GM19239 (cell line): ENCODE measurements at places on chromosomes 2 and 18.

DNA sequence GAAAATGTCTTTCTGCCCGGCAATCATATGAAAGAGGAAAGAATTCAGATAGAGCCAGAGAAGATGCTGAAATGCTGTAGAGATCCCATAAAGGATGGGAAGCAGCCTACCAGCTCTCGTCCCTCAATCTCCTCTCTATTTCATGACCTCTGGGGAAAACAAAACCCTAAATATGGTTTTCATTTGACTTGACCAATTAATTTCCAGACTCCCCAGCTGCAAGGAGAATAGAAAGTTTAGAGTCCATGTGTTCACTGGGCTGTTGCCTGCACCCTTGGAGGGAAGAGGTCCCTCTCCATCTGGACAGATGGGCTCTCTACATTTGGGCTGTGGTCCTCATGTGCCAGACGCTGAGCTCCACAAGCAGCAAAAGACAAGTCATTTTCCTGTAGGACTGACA, 40.6 kb downstream of the CAPN13 start:
- DNase-seq, result no peak

GRCh38 chr2:189037518-189037917, 63.3 kb downstream of the COL3A1 start:
- DNase-seq, result no peak

DNA sequence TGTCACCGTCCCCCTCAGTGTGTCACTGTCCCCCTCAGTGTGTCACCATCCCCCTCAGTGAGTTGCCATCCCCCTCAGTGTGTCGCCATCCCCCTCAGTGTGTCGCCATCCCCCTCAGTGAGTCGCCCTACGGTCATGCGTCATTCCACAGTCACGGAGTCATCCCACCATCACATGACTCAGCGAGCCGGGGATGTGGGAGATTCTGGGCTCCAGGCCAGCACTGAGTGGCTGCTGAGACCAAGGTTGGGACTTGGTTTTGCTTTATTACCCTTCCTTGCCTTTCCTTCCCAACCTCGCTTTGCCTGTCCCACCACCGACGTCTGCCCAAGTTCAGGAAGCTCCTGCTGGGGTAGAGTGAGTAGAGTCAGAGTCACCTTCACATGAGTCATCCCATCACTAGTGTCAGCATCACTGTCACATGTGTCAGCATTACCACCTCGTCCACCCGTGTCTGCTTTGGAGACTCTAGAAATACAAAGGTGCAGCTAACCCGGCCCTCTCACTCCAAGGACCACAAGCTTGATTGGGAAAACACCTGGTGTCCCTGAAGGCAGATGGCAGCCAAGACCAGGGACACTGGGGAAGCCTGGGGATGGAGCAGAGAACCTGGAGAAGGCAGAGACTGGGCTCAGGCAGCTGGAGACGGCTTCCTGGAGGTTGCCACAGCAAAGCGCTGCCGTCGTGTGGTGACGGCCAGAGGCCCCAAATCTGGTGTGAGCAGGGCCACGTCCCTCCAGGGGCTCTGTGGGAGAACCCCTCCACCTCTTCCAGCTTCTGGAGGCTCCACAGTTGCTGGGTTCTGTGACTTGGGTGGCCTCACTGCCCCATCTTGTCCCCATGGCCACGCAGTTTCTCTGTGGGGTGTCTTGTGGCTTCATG, 485.2 kb upstream of the SALL3 start:
- DNase-seq, result no peak

DNA sequence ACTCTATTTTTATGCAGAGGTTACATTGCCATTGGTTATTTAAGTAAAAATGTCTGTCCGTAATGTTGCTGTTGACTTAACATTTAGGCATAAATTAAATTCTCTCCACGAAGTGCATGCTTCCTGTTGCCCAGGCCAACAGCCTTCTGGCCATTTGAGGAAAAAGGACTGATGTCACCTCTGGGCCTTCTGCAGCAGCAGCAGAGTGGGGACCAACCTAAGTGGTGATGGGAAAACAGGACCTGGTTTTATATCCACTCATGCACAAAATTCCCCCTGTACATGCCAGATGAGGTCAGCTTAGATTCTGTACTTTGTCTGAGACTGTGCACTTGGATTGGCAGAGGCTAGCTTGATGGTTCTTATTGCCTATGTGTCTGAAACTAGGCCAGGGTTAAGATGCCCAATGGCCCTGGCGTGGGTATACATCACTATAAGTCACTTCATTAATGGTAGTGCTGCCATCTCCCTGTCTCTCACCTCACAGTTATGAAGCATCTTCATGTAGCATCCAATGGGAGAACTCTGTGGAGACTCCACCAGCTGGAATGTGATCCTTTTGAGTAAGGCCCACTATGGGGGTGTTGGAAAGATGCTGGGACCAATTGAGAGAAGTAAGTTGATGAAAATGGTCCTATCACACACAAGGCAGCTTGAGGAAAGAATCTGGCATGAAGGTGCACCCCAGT, 4.4 kb downstream of the ARHGAP25 start:
- no peak for DNase-seq

DNA sequence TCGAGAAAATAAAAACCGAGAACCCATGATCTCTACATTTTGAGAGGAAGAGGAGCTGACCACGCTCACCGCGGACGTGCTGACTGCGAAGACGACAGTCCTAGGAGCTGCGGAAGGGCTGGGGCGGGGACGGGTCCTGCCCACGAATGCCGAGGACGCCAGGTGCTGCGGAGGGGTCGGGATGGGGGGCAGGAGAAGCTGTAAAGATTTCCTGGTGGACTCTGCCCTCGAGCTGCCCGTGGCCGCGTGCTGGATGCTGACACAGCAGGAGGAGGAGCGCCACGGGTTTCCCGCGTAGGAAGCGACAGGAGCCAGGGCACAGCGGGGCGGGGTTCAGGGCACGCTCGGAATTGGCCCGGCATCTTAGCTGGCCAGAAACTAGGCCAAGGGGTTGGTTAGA, 22.2 kb downstream of the ZSCAN30 start:
- DNase-seq, result no peak

DNA sequence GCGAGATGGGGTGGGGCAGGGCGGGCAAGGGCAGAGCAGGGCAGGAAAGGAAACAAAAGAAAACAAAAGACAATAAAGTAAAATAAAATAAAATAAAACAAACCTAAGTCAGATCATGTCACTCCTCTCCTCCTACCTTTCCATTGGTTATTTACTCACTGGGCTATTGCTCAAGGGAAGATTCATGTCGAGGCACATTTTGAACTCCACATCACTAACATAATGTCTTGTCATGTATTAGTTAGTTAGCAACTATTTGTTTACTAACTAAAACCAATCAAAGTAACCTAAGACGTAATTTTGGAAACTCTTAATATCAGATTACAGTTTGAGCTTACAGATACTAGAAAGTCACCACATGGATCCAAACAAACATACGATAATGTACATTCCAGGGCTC, 2.2 kb downstream of the C1D start:
- no peak for DNase-seq

DNA sequence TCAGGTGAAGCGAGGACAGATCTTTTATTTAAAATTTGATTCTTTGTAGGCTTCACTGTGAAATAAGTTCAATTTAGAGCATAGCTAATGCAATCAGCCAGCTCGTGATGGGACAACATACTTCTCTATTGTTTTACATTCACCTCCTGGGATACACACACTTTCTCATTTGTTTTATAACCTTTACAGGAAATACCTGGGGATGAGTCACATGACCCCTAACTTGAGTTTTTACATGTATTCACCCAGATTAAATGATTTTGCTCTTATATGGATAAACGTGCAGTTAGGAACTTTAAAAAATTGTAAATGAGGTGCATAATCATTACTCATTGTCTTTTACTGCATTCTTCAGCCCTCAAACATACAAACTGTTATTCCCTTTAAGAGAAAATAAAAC, 152.1 kb downstream of the NEDD4L start:
- no peak for DNase-seq

DNA sequence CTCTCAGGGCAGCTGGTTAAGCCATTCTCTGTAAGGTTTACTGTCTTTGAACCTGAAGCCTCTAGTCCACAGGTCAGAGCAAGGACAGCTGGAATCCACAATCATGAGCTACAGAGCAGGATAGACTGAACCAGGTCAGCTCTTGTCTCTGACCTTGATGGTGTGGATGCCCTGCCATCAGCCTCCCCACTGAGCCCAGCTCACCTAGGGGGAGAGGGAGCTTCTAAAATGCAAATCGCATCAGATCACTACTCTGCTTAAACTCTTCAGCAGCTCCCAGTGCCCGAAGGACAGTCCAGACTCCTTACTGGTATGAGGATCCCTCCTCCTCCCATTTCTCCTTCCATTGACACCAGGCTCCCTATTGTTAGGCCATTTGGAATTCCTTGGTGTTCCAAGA, 255.3 kb upstream of the CCDC68 start:
- no peak for DNase-seq

GRCh38 chr18:3832025-3832638, 382.2 kb downstream of the TGIF1 start:
- no peak for DNase-seq

DNA sequence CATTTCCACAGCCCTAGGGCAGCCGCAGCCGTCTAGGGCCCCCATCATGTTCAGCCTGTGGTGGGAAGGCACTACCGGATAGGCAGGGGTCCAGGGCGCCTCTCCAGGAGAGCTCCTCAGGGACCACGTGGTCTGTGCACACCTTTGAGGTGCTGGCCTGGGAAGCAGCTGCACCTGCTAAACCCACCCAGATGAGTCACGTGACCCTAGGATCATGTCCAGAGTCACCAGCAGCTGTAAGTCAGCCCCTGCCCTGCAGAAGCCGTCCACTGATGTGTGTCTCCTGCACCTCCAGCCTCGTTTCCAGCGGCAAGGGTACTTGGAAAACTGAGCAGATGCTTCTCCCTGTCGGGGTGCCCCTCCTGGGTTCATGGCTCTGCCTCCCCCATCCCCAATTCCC, 682.6 kb upstream of the SALL3 start:
- no peak for DNase-seq

GRCh38 chr2:135688978-135689377, 52.7 kb upstream of the UBXN4 start:
- DNase-seq, result no peak

- no peak for DNase-seq
Measured at GRCh38 chr2:68103709-68104055, 40.9 kb upstream of the C1D start.

DNA sequence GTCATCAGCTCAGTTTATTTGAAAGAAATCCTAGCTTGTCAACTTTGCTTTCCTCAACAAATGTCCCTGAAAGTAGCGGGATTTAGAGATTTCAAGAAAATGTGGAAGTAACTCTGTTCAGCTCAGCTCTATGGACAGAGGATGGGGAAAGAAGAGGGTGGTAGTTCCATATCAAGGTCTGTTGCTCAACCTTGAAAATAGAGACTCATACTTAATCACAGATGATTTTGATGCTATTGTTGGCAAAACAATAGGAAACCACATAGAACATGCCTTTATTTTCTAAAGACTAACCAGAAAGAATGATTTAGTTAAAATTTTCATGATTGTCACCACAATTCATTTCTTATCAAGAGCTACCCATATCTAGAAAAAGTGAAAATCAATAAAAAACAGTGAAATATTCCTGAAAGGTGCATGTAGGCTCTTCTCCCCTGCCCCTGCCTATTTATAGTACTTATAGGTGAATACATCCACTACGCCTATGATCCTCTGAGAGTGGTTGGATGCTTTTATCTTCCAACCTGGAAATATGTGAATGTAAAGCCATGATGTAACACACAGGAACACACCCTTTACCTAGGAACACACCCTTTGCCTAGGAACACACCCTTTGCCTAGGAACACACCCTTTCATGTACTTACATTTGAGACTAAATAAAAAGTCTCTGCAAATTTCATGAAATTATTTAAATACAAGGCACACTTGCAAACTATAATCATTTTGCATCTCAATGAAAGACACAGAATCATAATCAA, 65.8 kb downstream of the ETAA1 start:
- DNase-seq, result no peak

GRCh38 chr2:30923623-30924022, 116.4 kb upstream of the CAPN13 start:
- DNase-seq, result no peak

GRCh38 chr2:96098900-96099590, 17.3 kb downstream of the ADRA2B start:
- DNase-seq, result no peak

GRCh38 chr18:59265246-59265973, 7.8 kb downstream of the RAX start:
- no peak for DNase-seq

- no peak for DNase-seq
Measured at GRCh38 chr18:3126457-3127097, 93.2 kb downstream of the MYOM1 start.

DNA sequence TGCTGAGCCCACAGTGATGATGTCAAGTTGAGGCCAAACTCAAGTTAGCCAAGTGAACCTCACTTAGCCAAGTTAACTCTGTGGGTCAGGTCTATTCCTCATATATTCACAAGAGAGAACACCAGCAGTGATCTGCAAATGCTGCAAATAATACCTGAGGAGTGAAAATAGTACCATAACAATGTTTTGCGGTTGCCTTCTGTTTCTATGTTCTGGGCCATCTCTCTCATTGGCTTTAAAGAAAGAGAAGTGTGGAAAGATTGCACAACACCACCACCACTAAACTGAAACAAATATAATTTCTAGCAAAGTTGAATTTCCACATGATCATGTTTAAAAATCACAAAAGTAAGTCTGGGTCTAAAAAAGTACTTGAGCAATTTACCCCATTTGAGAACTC, 211.1 kb upstream of the GALNT5 start:
- DNase-seq, result no peak
